ENCODE measurements at places on chromosomes 16 and 17. TPM values are rescaled to one million over a fixed set of nuclear protein-coding genes. Genes with fewer than 3 reads are reported as not detected.

The GLIS2 gene
- 32.5 TPM for polyA plus RNA-seq

GRCh38 chr17:54007855-54008254 lies 185.1 kb downstream of the KIF2B start:
- no peak for DNase-seq

DNA sequence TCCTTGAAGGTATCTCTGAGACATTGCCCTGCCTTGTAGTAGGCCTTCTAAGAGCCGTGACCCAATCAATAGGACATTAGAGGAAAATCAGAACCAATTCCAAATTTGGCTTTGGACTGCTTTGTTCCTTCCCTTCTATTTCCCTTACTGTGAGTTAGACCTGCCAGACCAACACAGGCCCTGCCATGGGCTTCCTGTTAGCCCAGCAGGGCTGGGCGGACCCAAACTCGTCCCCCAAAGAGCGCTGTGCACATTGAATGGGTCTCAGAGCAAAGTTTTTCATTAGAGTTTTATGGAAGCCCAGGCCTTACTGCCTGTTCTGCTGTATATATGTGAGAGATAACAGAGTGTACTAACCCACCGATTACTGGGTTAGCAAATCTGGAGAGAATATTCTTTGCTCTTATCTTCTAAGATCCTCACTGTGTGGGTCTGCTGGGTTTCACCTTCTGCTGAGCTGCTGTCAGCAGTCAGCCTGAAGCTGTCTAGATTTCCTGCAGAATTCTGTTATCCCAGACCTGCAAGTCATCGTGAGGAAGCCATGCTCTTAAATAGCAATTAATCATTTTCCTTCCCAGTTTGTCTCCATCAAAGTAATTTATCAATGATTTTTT lies 5.7 kb downstream of the ARHGAP44 start:
- DNase-seq, result no peak

- DNase-seq, result no peak
Measured at GRCh38 chr16:400061-400591, 1.6 kb upstream of the DECR2 start.

- DNase-seq, result no peak
Measured at GRCh38 chr17:13460261-13461000, 141.3 kb downstream of the HS3ST3A1 start.

The EEF2K gene
- 13.2 TPM for polyA plus RNA-seq

Data from left kidney (tissue), 8 donors.